ENCODE measurements at places on chromosomes 2 and 18.

DNA sequence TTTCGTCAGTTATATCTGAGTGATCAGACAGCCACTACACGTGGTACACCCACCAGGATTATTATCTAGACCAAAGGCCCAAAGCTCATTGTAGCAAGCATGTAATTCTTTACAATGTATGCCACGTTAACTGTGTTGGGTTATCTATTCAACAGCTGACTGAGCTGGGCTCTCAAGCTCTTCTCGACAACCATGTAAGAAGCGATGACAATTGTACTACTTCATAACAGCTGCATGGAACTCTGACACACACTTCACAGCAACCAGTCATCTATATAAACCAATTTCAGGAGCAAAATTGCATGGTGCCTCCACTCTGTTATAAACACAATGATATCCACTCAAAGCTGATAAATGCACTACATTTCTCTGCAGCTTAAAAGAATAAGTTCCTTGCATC is 701.8 kb downstream of the NR4A2 start:
- DNase-seq: no peak

- no peak for DNase-seq
These were observed 137.4 kb downstream of the SMAD7 start for GRCh38 chr18:48813321-48813720.

GRCh38 chr18:46723856-46724415 is 32.9 kb downstream of the ST8SIA5 start:
- DNase-seq: no peak

DNA sequence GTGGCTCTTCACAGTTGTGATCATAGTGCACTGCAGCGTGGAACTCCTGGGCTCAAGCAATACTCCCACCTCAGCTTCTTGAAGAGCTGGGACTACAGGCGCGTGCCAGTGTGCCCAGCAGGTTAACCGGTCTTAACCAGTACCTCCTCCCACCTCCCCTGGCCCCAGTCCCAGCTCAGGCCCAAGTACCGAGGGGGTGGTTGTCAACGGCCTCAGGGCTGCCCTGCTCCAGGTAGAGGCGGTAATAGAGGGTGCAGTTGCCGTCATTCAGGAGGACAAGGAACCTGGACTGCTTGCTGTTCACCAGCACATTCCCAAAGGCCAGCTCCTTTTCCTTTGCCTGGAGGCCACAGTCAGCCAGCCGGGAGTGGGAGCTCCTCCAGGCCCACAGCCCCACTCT is 19.7 kb downstream of the CFAP65 start:
- no peak for DNase-seq

GRCh38 chr18:4636967-4637366 is 181.9 kb upstream of the DLGAP1 start:
- DNase-seq: no peak

Measured in GM12892 (cell line).